ENCODE measurements at places on chromosomes 2 and 18.
A peak's percentile ranks its signal among the peaks of the same experiment; 100 is the strongest.

GRCh38 chr2:44940732-44941464, 604 bp upstream of the SIX3 start:
- DNase-seq: no peak

GRCh38 chr18:55405893-55406406, 182.0 kb downstream of the TCF4 start:
- DNase-seq: peak; percentile 84

- peak; percentile 11 for DNase-seq
These were observed 66.3 kb downstream of the POLR1A start for GRCh38 chr2:86039178-86039962.

DNA sequence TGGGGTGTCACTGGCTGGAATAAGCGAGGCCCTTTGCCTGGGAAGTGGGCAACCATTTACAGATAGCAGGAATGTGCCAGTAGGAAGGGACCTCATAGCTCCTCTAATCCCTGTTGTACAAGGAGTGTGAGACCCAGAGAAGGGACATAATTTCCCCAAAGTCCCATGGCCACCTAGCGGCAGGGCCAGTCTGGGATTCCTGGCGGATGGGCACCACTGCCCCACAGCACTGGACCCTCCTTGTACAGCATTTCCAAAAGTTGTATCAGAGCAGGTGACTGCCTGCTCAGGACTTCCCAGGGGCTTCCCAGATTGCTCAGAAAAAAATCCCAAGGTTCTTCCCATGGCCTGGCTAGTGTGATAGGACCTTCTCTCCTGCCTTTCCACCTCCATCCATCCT, 185.8 kb downstream of the GLI2 start:
- no peak for DNase-seq

GRCh38 chr18:39574897-39575296, 2009.3 kb upstream of the CELF4 start:
- no peak for DNase-seq

- no peak for DNase-seq
These were observed 37.8 kb downstream of the RIT2 start for GRCh38 chr18:43077510-43078308.

GRCh38 chr2:58923869-58924268, 682.7 kb upstream of the FANCL start:
- DNase-seq: no peak

DNA sequence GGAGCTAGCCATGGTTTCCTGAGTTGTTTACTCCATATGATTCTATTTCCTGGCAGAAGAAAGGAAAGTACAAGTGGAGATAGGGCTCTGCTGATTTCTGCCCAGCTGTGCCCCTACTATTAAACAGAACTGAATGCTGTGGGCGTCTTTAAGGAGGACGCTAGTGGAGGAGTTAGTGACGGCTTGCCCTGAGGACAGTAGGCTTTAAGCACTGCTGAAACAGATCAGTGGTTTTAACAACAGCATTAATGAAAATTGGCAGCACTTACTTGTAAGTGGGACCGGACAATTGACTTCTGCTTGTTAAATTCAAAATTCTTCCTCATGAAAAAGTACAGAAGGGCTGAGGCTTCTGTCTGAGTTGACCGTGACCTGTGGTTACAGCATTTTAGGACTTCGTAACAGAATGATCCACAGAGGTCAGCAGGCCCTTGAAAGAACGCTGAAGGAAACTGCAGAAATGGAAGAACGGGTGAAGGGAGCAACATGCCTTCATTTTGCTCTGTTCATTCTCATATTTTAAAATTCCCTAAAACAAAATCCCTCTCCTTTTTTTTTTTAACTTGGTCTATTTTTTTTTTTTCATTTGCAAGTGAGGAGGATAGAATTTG, 80.6 kb upstream of the CCDC195 start:
- no peak for DNase-seq

DNA sequence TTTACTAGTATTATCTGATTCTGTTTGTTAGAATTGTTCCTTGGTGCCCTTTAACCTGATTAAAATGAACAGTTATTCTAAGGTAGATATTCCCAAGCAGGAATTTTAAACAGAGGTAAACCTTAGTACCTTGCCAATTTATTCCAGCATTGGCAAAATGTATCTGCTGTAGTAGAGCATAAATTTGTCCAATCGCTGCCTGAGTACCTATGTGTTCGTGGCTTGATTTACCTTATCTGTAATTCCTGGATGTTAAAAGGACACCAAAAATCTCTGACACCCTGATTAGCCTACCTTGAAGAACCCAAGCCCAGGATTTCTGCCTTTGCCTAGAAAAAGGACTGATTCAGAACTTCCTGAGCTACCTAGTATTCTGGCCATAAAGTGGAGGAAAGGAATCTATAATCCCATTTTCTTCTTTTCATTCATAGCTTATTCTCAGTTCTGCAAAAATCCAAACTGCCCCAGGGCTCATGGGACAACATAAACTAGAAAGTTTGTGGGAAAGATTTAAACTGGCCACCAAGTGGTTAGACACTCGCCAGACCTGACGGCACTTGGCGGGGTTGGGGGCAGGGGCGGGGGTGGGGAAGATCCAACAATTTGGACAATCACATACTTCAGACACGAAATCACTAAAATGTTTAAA, 16.2 kb upstream of the ZCCHC2 start:
- DNase-seq: no peak

DNA sequence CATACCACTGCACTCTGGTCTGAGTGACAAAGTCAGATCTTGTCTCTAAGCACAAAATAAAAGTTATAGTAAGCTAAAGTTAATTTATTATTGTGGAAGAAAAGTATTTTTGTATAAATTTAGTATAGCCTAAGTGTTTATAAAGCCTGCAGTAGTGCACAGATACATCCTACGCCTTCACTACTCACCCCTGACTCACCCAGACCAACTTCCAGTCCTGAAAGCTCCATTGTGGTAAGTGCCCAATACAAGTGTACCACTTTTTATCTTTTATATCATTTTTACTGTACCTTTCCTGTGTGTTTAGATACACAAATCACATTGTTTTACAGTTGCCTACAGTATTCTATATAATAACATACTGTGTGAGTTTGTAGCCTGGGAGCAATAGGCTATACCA, 57.5 kb downstream of the UBE2E3 start:
- no peak for DNase-seq

- no peak for DNase-seq
These were observed 79.2 kb upstream of the EML6 start for GRCh38 chr2:54644236-54644635.

DNA sequence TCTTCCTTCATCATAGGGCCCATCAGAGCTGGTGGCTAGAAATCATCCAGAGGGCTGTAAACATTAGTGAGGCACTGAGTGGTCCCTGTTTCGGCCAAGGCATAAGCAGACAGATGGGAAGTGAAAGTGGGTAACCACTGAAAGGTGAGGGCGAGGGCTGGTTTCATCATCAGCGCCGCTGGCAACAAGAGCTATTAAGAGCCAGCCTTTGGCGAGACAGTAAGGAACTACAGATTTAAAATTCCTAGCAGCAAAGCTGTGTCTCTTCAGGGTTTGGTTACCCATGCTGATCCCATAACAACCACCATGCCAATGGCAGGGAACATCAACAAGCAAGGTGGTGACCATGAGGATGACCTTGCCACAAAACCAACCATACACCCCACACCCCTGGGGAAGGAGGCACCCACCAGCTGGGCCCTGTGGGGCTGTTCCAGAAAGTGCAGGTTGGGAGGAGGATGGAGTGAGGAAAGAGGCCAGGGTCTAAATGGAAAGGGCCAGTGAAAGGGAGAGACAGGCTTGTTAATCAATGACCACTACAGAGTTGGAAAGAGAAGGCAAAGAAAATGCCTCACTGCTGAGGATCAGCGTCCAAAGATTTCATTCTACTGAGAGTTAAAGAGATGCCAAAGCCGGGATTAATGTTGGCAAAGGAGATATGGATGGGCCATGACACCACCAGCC, 9.0 kb upstream of the SLC20A1 start:
- DNase-seq: no peak

GRCh38 chr18:73163236-73163635, 295.4 kb upstream of the NETO1 start:
- no peak for DNase-seq

DNA sequence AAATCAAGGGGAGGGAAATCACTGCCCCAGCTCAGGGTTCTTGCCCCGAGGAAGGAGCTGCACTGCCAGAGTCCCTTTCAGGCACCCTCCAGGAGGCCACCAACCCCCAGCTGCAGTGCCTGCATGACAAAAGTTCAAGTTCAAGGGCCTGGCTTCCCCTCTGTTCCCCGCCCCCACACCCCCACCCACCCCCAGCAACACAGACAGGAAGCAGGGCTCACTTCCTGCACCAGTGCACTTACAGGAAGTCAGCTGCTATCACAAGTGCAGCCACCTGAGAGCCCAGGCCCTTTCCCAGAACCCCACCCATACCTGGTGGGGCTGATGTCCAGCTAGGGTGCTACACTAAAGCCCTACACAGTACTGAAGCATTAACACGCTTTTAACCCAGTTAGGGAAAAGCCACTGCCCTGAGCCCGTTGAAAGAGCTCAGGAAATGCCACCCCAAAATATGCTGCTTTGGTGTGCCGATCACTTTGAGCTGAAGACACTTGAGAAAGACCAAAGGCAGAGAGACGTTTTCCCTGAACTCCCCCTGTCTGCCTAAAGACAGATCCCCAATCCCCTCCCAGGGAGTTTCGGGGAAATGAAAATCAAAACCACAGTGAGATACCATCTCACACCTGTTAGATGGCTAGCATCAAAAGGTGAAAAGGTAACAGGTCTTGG, 109.9 kb upstream of the CAB39 start:
- DNase-seq: no peak

- DNase-seq: no peak
These were observed 18.7 kb downstream of the ARHGAP25 start for GRCh38 chr2:68753318-68753717.

GRCh38 chr18:3710712-3711301, 260.8 kb downstream of the TGIF1 start:
- no peak for DNase-seq

- no peak for DNase-seq
These were observed 550.1 kb upstream of the DCC start for GRCh38 chr18:51789871-51790270.

DNA sequence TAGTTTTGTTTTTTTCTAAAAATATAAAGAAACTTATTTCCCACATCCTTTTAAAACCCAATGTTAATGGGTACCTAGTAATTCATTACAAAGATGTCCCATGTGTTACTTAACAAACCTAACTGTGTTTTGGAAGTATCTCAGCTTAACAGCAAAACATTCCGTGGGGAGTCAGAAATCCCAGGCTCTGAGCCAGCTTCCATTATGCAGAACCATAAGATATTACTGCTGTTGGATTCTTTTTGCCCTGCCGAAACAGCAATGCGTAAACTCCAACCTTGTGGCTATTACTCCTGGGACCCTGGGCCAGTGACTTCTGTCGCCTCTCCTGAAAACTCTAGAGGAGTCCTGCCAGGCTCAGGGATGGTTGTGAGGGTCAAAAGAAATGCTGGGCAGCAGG, 174.1 kb downstream of the UXS1 start:
- DNase-seq: peak; percentile 25

GRCh38 chr18:425106-425745, 75.3 kb downstream of the COLEC12 start:
- no peak for DNase-seq

DNA sequence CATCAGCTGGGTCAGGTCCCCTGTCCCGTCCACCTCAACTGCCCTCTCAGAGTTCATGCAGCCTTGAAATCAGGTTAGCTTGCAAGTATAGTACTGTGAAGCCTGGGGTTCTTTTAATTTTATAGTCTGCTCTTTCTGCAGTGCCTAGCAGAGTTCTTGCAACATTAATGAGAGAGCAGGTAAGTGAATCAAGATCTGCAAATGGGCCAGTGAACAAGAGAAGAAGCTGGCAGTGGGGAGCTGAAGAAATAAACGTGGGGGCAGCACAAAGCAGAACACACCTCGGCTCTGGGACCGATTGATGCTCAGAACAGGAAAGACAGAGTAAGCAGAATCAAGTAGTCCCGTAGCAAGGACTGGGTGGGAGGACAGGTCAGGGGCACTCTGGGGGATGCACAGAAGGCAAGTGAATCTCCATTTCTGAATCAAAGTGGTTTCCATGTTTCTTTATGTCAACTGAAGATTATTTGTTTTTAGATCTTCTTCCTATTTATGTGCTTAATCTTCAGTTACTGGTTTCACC, 675.5 kb downstream of the RNF144A start:
- DNase-seq: no peak

GRCh38 chr2:104433657-104434056, 420.3 kb upstream of the POU3F3 start:
- DNase-seq: no peak

GRCh38 chr2:128438091-128438490, 119.4 kb upstream of the HS6ST1 start:
- peak; percentile 4 for DNase-seq

GRCh38 chr2:216950547-216950946, 90.7 kb upstream of the TNP1 start:
- DNase-seq: no peak

DNA sequence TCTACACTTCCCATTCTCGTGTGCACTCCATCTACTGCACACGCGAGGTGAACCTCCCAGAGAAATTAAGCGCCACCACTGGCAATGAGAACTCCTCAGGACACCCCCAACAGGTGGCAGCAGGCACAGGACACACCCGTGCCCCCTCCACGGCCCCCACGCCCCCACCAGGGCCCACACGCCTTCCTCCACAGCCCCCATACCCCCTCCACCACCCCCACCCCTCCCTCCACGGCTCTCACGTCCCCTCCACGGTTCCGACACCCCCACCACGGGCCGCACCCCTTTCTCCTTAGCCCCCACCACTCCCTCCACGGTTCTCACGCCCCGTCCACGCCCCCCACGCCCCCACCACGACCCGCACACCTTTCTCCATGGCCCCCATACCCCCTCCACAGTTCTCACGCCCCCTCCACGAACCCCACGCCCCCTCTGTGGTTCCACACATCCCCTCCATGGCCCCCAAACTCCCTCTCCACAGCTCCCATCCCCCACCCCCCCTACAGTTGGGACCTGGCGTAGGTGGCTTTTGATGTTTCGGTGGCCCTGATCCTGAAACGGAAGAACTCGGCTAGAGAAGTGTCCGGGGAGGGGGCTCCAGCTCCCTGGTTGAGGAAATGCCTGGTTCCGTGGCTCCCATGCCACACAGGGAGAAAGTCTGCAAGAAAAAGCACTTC, 110.8 kb downstream of the ZNF516 start:
- DNase-seq: peak; percentile 18

GRCh38 chr2:17608251-17608650, 67.8 kb downstream of the VSNL1 start:
- DNase-seq: no peak

GRCh38 chr2:189483571-189483970, 42.3 kb downstream of the WDR75 start:
- DNase-seq: no peak

DNA sequence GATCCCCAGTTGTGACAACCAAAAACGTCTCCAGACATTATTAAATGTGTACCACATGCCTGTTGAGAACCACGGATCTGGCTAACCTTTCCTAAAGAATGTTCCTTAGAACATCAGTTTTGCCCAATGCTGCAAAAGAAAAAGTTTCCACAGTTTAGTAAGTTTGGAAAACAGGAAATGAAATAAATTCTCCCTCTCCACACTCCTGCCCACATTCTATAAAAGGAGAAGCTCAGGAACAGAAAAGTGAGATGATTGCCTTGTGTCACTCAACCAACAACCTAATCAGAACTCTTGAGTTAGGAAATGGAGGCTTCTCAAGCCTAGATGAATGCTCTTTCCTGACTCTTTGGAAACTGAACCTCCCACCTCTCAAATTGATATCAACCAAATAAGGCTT, 56.1 kb upstream of the NFE2L2 start:
- no peak for DNase-seq

GRCh38 chr2:206343816-206344215, 69.4 kb downstream of the ZDBF2 start:
- no peak for DNase-seq

GRCh38 chr2:208033701-208034502, 8.6 kb upstream of the PLEKHM3 start:
- peak; percentile 18 for DNase-seq

Data from uterus (tissue), 4 donors.